ENCODE measurements at places on chromosomes 12 and 14.

- DNase-seq: no peak
Measured at GRCh38 chr14:26729851-26730250, 132.0 kb upstream of the NOVA1 start.

DNA sequence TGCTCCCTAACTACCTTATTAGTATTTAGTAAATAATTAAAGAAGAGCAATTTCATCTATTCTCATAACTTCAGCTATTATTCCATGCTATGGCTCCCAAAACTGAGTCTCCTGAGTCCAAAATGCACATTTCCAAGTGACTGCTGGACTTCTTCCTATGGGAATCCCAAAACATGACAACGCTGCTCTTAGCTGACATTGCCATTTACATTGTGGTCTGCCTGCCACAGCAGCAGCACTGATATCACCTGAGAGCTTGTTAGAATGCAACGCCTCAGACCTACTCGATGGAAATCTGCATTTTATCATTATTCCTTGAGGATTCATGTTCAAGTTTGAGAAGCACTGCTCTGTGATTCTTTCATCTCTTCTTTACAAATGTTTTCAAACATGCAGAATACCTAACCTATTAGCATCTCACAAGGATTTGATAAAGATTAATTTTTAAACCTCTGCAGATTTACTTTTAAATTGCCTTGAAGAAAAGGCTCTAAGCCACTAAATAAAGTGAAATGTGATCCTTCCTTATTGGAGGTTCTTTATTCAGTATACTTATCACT lies 77.7 kb downstream of the SEC23A start:
- DNase-seq: no peak

- DNase-seq: no peak
Measured at GRCh38 chr14:91135039-91135438, 21.2 kb downstream of the DGLUCY start.

GRCh38 chr12:2352203-2352602 lies 299.4 kb downstream of the CACNA1C start:
- DNase-seq: no peak

- DNase-seq: no peak
Measured at GRCh38 chr12:26939953-26940352, 1.7 kb downstream of the FGFR1OP2 start.

GRCh38 chr14:57865066-57865402 lies 858 bp downstream of the SLC35F4 start:
- no peak for DNase-seq

DNA sequence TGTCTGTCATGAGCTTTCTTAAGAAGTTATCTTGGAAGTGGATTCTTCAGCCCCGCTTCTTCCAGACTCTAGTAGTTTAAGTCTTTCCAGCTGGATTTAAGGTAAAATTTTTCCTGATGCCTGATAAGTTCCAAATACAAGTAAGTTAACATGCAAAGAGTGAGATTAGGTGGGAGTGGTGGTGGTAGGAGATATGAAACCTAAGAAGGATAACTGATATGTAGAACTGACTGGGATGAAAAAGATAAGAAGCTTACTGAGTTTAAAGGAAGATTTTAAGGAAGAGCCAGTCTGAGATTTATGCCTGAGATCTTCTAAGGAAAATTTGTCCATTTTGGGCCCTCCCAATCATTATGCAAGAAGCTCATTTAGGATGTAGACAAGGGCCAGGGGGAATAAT lies 250.9 kb upstream of the SYT10 start:
- no peak for DNase-seq

GRCh38 chr12:69024907-69025306 lies 91.9 kb upstream of the CPM start:
- DNase-seq: no peak

DNA sequence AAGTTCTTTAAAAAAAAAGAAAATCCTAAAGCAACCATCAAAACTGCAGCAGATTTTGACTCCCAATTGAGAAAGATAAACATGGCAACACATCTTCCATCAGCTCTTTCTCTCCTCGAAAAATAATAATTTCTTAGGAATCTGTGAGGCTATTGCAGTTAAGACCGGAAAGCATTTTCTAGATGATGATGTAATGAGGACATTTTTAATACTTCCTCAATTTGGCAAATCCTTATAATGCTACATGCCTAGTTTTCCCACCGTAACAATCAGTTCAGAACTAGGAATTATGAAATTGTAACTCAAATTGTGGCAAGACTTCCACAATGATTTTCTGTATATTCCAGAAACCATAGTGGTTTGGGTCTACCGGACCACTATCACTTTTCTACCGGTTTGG lies 180.9 kb upstream of the PDE3A start:
- no peak for DNase-seq

- DNase-seq: no peak
Measured at GRCh38 chr14:59632381-59632780, 55.8 kb upstream of the CCDC175 start.

DNA sequence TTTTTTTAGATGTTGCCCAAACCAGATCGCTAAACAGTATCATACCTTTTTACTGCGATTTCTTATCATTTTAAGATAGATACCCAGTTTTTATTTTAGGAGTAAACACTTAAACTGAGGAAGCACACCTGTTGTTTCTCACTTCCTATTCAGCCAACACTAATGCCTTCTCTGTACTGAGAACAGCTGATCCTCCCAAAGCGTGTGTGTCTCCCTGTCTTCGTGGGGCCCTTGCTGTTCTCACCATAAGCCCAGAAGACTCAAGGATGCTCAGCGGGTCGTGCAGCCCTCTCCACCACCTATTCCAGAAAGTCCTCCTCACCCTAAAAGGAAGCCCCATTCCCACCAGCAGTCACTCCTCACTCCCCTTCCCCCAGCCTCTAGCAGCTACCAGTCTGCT lies 14.8 kb downstream of the PPP2R5C start:
- no peak for DNase-seq

DNA sequence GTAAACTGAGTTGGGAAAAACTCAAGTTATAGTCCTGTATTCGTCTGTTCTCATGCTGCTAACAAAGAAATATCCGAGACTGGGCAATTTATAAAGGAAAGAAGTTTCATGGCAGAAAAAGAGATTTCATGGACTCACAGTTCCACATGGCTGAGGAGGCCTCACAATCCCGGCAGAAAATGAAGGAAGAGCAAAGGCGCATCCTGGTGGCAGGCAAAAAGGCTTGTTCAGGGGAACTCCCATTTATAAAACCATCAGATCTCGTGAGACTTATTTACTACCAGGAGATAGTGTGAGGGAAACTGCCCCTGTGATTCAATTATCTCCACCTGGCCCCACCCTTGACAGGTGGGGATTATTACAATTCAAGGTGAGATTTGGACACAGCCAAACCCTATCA lies 292.6 kb upstream of the SYT1 start:
- no peak for DNase-seq

DNA sequence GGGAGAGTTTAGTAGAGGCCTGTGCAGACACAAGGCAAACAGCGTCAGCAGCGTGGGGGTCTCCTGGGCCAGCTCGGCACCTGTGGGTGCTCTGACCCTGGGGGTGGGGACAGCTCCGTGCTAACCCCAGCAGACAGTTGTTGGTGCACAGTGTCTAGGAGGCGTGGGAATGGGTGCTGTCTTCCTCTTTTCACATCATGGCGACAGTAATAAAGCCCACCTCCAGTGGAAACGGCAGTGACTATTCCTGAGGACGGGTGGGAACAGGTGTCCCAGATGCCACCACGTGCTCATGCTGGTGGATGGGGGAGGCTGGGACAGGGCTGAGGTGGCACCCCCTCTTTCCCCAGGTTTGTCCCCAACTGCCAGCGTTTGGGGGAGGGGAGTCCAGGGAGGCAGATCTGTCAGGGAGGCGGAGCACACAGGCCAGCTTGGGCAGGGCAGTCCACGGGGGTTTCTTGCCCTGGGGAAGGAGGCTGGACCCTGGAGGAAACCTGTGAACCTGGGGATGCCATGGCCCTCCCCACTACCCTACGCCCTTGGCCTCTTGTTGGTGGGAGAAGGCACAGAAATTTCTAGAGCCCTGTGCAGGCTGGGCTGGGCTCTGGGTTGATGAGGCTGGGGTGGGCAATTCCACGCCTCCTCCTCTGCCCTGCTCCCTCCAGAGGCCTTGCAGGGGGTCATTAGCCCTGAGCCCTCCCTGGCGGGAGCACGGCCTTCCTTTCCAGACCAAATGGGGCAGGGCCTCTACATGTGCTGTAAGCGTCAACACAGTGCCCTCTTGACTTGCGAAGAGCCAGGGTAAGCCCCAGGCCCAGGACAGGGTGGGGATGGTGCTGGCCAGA lies 3.8 kb downstream of the ZBTB42 start:
- no peak for DNase-seq

GRCh38 chr12:70875628-70876027 lies 44.9 kb downstream of the PTPRR start:
- DNase-seq: no peak

DNA sequence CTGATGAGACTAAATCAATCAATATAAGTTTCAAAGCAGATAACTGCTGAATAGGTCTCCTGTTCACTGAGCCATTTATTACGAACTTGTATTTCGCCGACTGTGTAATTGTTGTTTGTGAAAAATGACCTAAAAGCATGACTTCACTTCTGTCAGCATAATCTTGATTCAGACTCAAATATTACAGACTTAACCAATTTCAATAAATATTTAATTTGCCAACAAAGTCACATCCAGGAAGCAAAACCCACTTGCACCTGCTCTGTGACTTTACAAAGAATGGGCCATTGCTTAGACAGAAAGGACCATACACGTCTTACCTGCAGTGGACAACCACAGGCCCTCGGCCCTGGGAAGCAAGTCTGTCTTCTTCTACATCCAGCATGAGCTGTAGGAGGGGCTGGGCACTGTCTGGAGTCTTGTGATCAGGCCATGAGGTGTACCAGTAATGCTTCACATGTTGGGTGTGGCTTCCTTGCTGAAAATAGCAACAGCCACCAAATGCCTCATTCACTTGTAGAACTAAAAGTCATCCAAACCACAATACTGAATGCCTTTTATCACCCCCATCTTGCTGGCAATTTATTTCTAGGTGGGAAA lies 23.5 kb upstream of the PTPRB start:
- DNase-seq: no peak

GRCh38 chr14:59328454-59328853 lies 136.7 kb downstream of the GPR135 start:
- no peak for DNase-seq

DNA sequence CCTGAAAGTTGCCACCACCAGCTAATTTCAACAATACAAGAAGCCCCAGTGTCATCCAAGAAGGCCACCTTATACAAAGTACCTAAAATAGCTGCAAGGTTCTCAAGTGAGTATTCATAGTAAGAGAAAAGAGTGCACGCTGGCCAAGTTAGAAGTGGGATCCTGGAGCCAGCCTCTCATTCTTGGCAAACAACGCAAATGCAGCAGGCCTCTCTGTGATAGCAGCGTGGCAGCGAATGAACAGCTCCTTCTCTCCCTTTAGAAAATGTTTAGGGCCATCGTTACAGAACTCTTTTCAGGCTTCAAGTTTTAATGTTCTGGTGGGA lies 78.0 kb upstream of the IFNG-AS1 start:
- no peak for DNase-seq

DNA sequence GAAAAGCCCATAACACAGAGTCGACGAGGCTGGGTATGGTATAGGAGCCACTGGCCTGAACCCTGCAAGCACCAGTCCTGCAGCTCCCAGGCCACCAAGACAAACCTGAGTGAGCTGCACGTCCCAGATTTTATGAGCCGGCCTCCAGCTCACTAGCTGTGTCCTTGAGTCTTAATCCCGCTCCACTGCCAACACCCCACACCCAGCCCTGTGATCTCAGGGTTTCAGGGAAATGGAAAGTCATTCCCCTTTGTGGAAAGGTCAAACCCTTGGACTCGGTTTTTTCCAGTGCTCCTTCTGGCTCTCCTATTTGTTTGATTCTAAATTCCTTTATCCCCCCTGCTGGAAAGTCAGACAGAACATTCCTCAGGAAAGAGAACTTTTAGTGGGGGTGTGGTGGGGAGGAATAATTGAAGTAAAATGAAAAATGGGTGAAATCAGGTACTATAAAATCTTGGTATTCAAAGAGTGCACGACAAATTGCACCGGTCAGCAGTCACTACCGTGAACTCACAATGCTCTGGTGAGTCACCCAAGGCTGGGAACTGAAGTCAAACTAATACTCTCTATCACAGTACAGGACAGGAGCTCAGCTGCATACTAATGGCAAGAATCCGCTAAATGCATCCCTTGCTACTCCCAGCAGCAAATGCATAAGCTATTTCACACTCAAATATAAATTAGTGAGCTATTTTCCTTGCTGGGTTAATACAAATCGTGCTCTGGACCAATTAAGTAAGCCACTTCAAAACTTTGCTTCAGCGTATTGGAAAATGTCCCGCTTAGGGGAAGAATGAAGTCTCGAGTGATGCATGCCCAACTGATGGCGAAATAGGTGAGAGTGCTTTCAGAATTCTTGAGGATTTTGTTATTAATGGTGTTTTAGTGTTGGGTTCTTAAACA lies 9.0 kb downstream of the PITPNM2 start:
- DNase-seq: no peak

GRCh38 chr12:80700327-80700726 lies 7.1 kb upstream of the MYF6 start:
- no peak for DNase-seq

- DNase-seq: peak; percentile 24
Measured at GRCh38 chr12:56993346-56993745, 13.0 kb downstream of the ZBTB39 start.

GRCh38 chr12:122366685-122367475 lies 55.6 kb downstream of the CLIP1 start:
- DNase-seq: no peak

GRCh38 chr14:103121846-103122584 lies 1.2 kb upstream of the TNFAIP2 start:
- DNase-seq: no peak

DNA sequence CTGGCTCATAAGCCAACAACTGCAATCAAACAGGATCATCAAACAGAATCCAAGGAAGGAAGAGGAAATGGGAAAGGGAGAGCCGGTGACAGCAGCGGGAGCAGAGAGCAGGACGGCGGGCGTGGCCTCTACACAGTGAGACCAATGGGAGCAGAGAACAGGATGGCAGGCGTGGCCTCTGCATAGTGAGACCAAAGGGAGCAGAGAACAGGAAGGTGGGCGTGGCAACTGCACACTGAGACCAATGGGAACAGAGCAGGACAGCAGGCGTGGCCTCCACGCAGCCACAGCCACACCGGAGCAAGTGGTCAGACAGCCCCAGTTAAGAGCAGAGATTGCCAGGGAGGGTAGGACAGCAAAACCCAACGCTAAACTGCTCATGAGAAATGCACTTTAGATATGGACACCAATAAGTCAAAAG lies 16.4 kb downstream of the LRCOL1 start:
- DNase-seq: no peak

GRCh38 chr12:124321556-124322270 lies 26.8 kb downstream of the RFLNA start:
- no peak for DNase-seq

DNA sequence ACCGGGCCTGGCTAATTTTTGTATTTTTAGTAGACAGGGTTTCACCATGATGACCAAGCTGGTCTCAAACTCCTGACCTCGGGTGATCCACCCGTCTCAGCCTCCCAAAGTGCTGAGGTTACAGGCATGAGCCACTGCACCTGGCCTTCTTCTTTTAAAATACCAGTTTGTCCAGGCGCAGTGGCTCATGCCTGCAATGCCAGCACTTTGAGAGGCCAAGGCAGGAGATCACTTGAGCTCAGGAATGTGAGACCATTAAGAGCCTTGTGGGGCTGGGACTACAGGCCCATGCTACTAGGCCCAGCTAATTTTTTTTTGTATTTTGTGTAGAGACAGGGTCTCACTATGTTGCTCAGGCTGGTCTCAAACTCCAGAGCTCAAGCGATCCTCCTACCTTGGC lies 8.1 kb upstream of the PEBP1 start:
- DNase-seq: no peak

Data from activated CD8-positive, alpha-beta memory T cell treated with anti-CD3 and anti-CD28 coated beads for 24 hours (primary cell).